ENCODE measurements at places on chromosomes 1 and 21.

DNA sequence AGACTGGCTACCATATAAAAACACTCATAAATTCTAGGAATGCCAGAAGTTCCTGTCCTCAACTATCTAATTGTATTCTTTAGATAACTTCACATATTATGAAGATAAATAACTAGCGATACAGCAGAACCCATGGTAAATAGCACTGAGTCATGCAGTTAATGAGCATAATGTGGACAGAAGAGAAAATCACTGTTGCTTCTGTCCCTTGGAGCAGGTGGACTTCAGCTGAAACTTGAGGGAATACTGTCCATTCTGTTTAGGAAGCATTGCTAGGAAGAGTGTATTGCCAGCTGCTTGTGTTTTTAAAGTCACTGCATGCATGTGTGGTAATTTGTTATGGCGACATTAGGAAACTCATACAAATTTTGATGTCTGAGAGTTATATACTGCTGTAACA, 854.4 kb downstream of the LTN1 start:
- DNase-seq, result no peak

GRCh38 chr1:17542645-17543044, 3.1 kb downstream of the ARHGEF10L start:
- DNase-seq, result no peak

DNA sequence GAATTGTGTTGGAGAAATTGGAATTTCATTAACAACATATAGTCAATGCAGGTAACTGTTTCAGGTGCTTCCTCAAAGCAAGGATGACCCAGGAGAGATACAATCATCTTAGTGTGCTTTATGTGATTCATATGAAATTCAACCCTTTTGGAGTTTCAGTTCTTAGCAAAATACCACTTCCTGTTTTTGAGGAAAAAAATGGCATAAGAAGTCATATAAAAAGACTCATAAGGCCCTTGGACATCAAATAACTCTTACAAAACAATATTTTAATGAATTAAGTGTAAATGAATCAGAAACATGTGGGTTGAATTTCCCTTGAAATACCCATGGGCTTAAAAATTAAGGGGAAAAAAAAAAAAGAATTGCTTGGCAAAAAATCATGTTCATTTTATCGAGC, 926.6 kb downstream of the LTN1 start:
- DNase-seq, result no peak

- DNase-seq, result no peak
Observed at GRCh38 chr1:189185097-189185496, 1292.6 kb downstream of the BRINP3 start.

GRCh38 chr1:31658721-31659120, 14.0 kb upstream of the PEF1 start:
- no peak for DNase-seq

DNA sequence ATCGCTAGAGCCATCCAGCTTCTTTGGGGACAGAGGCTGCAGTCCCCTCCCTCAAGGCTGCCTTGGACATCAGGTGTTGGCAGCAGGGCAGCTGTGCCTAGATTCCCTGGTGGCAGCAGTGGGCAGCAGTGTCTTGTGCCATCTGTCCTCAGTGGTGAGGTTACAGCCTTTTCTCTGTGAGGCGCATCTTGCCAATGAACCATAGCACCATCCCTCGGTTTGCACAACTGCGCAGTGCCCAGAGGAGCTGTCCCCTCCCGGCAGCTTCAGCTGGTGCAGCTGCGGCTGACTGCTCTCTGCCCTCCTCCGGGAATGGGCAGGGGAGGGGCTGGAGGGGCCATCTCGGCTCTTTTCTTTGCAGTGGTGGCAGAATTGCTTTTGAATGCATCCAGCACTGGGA, 59.0 kb upstream of the C8B start:
- DNase-seq, result no peak

DNA sequence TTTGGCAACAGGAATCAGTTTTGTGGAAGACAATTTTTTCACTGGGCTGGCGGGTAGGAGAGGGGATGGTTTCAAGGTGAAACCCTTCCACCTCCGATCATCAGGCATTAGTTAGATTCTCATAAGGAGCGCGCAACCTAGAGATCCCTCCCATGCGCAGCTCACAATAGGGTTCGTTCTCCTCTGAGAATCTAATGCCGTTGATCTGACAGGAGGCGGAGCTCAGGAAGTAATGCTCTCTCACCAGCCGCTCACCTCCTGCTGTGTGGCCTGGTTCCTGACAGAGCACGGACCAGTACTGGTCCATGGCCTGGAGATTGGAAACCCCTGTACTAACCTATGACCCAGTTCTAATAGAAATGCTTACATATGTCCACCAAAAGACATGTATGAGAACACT, 96.6 kb upstream of the KIAA1614 start:
- DNase-seq, result no peak

- DNase-seq, result no peak
Observed at GRCh38 chr1:206030191-206030590, 6.5 kb upstream of the CTSE start.

- DNase-seq, result peak; percentile 90
Observed at GRCh38 chr1:211476200-211476849, 15.6 kb downstream of the RD3 start.

DNA sequence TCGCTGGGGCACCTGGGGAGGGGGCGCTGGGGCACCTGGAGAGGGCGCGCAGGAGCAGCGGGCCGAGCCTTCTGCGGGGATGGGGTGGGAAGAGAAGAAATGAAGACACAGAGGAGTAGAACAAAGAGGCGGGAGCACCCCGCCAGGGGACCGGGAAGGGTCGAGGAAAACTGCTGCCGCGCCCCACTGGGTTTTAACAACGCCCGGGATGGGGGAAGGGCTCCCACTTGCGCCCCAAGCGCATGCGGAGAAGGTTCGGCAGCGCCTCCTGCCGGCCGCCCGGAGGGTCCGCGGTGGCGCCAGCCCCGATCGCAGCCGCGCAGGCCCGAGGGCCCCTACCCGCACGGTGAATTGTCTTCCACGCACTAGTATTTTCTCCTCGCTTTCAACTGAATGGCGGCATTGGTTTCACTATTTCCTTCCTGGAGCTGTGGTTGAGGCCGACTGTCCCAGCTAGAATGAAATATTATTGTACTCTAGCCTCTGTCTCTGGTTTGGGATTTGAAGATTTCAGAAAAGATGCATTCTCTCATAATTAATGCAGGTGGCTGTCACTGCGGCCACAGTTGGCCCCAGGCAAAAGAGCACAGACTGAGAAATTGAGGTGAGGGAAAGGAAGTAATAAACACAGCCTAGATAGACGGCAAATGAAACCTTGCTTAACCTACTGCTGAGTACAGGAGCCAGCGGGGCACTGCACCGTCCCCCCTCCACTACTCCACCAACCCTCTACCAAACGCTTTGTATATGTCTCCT, 57.3 kb downstream of the MAB21L3 start:
- DNase-seq, result peak; percentile 89

- no peak for DNase-seq
Observed at GRCh38 chr1:25110036-25110435, 122.3 kb downstream of the SYF2 start.

- no peak for DNase-seq
Observed at GRCh38 chr1:156675210-156676113, 1.7 kb downstream of the NES start.

GRCh38 chr1:237327061-237327460, 285.1 kb downstream of the RYR2 start:
- no peak for DNase-seq

DNA sequence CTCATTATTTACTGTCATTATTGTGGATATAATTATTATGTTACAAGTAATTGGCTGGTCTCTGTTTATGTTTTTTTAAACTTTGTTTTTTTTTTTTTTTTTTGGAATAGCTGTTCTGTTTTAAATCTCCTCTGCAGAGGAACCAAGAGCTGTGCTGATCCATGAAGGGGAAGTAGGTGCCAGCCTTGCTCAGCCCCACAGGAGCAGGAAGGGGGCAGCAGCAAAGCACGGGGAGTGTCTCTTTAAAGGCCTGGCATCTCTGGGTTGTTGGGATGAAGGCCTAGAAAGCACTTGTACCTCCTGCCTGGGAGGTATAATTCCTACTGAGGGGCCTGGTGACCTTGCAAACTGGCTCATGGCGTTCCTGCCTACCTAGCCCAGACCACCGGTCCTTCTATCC, 2.5 kb upstream of the GRHL3 start:
- DNase-seq, result no peak

DNA sequence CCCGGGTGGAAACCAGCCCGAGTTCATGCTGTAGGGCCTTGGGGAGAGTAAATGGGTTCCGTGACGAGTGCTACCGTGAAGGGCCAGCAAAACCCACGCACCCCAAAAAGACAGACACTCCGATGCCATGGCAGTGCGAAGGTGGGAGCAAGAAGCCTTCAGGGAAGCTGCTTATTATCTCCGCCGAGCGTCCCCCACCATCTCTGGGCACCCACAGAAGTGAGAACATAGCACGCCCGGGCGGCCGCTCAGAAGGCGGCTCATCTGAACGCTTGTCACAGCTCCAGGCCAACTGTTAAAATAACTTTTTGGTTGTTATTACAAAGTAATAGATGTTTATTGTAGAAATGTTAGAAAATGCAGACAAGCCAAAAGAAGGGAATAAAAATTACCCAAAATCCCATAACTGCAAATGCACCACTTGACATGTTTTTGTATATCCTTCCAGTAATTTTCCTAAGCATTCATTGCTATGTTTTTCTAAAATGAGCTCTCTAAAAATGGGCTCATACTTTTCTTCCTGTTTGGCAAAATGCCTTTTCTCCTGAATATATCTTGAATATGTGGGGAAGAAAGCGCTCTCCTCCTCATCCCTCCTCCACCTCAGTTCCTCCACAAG, 234.9 kb downstream of the NPHP4 start:
- DNase-seq, result no peak

DNA sequence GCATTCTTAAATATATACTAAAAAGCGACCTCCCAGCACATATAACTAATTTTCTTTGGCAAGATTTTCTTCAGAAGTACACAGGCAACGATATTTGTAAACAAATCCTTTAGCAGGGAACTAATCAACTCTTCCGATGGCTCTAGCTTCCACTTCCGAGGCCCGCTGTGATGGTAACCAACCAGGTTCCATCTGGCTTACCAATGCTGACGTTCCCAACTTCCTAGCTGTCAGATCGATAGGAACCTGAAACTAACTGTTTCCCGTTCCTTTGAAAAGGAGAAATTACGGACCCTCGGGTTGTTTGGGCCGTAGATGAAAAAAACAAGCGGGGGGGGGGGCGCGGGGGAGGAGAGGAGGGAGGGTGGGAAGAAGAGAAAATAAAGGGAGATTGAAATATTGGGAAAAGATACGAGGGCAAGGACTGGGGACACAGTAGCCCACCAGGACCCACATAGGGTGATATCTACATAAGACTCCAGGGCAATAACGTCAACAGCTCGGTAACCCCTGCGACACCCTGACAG, 513 bp downstream of the GTF2B start:
- peak; percentile 35 for DNase-seq

- DNase-seq, result no peak
Observed at GRCh38 chr1:88175631-88176226, 508.3 kb upstream of the PKN2 start.

GRCh38 chr1:211520641-211521040, 28.7 kb upstream of the RD3 start:
- no peak for DNase-seq

DNA sequence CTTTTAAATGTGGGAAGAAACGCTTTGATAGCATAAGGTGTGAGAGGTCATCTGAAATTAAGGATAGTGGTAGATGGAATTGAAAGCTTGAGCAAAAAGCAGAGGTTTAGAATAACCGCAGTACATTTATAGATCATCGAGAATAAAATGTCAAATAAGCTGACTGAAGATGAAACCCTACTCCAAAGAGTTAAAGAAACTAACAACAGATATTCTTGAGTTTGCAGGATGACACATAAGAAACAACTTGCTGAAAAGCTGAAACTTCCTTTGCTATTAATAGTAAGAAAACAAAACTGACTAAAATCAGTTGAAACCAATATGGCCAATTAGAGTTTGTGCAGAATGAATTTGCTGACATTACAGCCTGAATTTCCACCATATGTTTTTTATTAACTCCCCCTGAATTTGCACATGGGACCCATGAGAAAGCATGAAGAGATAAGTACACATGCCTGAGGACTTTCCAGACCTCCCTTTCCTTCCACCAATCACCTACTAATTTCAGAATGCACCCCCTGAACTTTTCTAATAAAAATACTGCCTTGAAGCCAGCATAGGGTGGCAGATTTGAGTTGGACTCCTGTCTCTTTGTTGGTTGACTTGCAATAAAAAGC, 1.7 kb upstream of the C1orf185 start:
- no peak for DNase-seq

DNA sequence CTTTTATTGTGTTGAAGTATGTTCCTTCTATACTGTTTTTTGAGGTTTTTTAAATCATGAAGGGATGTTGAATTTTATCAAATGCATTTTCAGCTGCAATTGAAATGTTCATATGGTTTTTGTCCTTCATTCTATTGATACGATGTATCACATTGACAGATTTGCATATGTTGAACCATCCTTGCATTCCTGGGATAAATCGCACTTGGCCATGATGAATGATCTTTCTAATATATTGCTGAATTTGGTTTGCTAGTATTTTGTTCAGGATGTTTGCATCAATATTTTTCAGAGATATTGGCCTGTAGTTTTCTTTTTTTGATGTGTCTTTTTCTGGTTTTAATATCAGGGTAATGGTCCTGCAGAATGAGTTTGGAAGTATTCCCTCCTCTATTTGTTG, 214.0 kb downstream of the LMO4 start:
- no peak for DNase-seq

- DNase-seq, result no peak
Observed at GRCh38 chr1:30414851-30415165, 308.6 kb downstream of the MATN1 start.

- no peak for DNase-seq
Observed at GRCh38 chr1:69738458-69739250, 170.9 kb downstream of the LRRC7 start.

DNA sequence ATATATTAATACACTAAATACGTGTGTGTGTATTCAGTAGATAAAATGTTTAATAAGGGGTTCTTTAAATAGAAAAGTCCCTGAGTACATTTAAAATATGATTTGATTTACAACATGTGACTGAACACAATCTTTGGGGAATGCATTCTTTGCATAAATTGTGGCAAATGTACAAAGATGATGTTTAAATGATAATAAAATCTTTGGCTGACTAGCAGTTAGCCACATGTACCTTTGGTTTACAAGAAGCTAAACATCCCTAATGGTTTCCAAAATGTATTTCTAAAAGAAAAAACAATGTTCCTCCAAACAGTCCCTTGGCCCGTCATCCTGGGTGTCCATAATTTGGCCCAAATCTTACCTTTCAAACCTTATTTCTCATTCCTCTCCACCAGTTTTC, 106.4 kb upstream of the MARK1 start:
- no peak for DNase-seq

DNA sequence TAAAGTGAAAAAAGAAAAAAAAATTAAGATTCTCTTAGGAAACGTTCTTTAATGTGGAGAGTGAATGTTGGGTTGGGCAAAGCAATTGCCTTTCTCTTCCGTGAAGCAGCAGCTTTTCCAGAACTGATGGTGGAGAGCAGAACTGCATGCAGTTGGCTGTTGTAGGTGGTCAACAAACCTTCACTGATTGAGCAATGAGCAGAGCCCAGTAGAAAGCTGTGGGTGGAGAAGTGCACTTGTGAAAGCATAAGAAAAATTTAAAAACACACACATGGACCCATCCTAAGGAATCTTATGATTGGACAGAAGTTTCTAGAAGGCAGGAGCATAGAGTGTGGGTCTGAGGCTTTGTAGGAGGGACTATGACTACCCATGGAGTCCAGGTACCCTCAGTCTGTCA, 4.5 kb downstream of the PRELP start:
- no peak for DNase-seq
